RWPE1 (cell line): ENCODE measurements at places on chromosomes 13 and 19.
A peak's percentile ranks its signal among the peaks of the same experiment; 100 is the strongest.

DNA sequence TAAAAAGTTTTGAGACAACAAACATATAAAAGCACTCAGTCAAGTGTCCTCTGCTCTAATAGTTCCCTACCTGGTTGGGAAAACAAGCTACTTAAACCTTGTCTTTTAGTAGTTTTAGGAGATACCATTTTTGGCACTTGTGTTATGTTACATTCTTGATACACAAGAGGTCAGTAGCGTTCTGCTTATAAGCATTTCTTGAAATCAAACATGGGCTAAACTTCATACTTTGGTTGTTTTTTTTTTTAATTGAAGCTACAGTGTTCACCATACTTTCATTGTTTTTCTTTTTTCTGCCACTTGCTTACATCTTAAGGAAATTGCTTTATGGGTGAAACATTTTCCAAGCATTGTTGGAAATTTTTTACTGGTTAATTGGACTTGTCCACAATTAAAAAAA lies 12.9 kb downstream of the NHLRC3 start:
- DNase-seq = peak; percentile 12

GRCh38 chr13:27349458-27349857 lies 75.0 kb upstream of the GTF3A start:
- no peak for DNase-seq

DNA sequence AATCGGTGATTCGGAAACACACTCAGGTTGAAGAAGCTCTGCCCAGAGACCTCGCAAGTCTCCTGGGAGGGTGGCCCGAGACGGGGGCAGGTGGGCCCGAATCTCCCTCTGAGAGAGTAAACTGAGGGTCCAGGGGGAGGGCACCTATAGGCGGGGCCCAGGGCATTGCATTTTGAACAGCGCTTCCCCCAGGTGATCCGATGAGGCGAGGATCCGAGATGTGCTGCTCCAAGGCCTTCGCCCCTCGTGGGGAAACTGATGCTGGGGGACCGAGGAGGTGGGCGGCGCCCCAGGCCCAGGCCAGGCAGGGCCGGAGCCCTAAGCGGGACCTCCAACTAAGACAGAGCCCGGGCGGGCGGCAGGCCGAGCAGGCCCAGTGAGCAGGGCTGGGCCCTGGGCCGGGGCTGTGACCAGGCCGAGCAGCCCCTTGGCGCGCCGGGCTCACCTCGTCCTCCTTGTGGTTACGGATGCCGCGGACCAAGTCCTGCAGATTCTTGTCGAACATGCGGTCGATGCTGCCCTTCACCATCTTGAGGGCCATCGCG lies 500 bp downstream of the AP3D1 start:
- no peak for DNase-seq

DNA sequence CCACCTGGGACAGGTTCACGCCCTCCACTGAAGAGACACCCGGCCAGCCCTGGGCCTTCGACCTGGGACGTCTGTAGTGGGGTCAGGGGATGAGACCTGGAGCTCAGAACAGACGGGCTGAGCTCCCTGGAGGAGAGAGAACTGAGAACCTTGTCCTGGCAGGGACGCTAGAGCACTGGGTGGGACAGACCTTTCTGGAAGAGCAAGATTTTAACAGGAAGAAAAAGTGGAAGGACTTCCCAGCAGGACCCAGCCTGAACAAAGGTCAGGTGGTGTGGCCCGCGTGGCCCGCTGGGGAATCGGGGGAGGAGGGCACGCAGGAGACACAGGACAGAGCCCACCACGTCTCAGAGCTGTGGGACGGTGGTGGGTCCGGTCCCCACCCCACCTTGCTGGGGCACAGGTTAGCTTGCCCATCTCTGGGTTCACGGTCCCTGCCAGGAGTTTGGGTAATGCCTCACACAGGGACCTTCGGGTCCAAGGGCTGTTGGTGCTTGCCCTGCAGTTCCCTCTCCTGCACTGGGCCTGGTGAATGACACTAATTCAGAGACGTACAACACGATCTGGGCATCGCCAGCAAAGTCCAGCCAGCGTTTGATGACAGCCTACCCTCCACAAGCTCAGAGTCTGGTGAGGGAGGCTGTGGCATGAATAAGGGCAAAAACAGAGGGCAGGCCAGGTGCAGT lies 1.2 kb upstream of the EFNA2 start:
- DNase-seq = no peak

GRCh38 chr19:44010468-44010867 lies 7.7 kb downstream of the ZNF230 start:
- DNase-seq = no peak

GRCh38 chr19:19613506-19613905 lies 5.0 kb downstream of the PBX4 start:
- peak; percentile 79 for DNase-seq

- DNase-seq = no peak
Observed at GRCh38 chr19:39953915-39954314, 17.1 kb upstream of the PSMC4 start.

GRCh38 chr19:43809762-43810696 lies 7.8 kb upstream of the LYPD5 start:
- peak; percentile 35 for DNase-seq

GRCh38 chr19:8240274-8241229 lies 31.4 kb downstream of the CERS4 start:
- peak; percentile 95 for DNase-seq

- no peak for DNase-seq
Observed at GRCh38 chr19:20067943-20068342, 9.9 kb upstream of the ZNF90 start.

- no peak for DNase-seq
Observed at GRCh38 chr13:112679381-112679780, 10.5 kb upstream of the ATP11A start.

DNA sequence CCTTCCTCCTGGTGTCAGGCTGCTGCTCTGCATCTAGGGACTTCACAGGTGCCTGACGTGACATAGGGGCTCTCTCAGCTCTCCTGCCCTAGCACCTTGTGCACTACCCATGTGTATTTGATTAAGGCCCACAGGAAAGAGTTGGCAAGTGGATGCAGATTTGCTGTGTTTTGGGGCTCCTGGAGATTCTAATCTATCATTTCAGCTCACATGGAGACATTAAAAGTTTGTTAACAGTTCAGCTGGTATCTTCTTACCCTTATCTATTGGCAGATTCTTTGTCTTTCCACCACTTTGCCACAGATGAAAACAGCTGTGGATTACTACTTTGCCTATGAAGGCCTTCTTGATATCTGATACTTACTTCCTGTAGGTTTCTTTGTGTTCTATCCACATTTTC lies 41.9 kb downstream of the WASF3 start:
- no peak for DNase-seq

DNA sequence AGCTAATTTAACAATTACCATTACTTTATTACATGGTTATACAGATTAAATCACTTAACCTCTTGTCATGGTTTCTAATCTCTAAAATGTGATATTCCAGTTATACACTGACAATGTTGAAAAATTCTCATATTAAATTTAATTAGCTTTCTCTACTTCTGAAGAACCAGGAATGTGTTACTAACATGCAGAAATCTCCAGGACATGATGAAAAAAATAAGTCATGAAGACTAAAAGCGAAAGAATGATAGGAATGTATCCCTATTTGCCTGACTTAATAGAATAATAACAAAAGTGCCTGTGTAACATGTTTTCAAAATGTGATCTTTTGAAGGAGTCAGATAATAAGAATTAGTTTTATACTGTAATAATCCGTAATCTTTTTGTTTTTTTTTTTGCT lies 2823.7 kb upstream of the PCDH20 start:
- DNase-seq = peak; percentile 3

- DNase-seq = no peak
Observed at GRCh38 chr19:17379221-17379631, 2.1 kb upstream of the PLVAP start.

DNA sequence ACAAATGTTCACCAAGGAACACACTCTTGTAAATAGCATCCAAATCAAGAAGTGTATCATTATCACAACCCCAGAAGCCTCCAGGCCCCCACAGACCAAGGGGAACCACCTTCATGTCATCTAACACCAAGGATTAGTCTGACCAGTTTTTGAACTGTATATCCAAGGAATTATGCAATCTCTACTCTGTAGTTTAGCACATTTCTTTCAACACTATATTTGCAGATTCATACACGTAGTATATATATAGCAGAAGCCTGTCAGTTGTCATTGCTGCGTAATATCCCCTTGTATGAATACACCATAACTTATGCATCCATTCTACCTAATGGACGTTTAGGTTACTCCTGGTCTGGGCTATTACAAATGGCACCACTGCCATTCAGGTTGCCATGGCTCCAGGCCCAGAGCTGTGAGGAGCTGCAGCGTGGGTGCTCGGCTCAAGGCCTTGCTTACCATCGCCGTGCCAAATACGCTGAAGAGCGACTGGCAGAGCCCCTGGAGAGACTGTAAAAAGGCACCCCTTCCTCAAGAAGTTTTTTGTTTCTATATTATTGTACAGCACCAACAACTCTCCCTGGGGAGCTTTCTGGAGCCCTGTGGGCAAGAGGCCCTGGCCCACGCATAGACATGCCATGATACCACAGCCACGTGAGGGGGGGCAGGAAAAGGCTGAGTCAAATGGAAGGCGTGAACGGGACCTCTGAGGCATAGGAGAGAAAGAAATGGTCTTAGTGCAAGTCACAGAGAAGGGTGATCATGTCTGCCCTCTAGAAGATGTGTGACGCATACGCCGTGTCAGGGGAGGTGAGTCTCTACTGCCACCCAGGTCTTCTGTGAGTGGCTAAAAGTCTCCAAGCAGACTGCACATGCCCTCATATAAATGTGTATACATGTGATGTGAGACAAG lies 10.8 kb downstream of the LATS2 start:
- no peak for DNase-seq

GRCh38 chr13:76711550-76712182 lies 174.5 kb downstream of the KCTD12 start:
- DNase-seq = peak; percentile 72

DNA sequence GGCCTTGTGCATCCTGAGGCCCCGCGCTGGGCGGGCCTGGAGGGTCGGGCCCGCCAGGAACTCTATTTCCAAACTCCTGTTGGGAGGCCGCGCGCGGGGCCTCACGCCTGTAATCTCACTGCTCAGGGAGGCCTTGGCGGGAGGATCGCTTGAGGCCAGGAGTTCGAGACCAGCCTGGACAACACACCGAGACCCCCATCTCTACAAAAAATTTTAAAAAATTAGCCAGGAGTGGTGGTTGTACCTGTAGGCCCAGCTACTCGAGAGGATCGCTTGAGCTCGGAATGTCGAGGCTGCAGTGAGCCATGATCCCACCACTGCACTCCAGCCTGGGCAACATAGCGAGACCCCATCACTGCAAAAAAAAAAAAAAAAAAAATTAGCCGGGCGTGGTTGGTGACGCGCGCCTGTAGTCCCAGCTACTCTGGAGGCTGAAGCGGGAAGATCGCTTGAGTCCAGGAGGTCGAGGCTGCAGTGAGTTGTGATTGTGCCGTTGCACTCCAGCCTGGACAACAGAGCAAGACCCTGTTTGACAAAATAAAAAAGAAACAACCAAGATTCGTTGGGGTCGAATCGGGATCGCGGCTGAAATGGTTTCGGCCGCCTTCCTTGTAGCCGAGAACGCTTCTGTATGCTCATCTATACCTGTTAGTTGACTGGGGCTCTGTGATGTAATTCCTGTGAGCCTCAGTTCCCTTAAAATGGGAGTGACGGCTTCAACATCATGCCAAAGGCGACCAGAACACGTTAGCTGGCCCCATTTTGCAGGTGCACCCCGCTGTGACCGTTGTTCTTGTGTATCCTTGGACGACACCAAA lies 636 bp downstream of the SF3A2 start:
- no peak for DNase-seq

GRCh38 chr13:21338639-21339278 lies 120.3 kb downstream of the ZDHHC20 start:
- no peak for DNase-seq

- DNase-seq = no peak
Observed at GRCh38 chr13:42795666-42796065, 14.3 kb downstream of the FAM216B start.

DNA sequence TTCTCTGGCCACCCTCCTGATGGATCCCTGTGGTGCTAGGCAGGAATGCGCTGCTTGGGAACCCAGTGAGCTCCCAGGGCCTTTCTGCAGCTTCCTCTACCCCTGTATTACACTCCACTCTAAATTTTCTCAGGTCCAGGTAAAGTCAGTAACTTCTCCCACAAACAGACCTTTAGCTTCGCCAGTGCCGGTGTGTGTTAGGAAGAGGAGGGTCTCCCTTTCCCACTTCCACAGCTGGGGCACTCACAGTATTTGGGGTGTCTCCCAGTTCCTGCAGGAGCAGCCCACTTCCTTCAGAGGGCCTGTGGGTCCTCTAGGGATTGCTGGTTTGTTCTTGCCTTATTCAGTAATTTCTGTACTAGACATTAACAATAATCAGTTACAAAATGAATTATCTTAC lies 193.5 kb upstream of the PCDH17 start:
- DNase-seq = no peak

DNA sequence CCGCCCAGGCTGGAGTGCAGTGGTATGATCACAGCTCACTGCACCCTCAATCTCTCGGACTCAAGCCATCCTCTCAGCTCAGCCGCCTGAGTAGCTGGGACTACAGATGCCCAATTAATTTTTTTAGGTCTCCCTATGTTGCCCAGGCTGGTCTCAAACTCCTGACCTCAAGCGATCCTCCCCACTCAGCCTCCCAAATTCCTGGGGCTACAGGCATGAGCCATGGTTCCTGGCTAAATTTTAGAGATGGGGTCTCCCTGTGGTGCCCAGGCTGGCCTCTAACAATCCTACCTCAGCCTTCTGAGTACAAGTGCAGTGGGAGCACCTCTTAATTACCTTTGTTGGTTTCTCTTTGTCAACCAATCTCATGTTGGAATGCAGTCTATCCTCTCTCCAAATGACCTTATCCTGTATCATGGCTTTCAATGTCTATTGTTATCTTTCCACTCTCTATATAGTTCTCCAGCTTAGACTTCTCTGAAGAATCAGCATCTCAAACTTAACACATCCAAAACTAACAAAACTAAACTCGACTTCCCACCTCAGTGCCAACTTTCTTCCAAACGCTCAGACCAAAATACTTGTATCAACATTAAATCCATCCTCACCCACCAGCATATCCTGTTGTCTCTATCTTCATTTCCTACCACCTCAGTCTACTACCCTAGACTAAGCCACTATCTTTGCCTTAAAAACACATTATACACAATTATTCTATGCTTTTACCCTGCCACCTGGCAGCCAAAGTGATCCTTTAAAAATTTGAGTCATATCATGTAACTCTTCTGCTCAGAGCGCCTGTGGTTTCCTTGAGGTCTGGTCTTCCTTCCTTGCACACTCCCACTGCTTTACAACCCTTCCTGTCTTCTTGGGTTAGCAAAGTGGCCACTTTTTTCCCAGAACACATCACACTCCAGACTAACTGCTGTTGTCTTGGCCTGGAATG lies 6.7 kb downstream of the TPT1 start:
- no peak for DNase-seq

DNA sequence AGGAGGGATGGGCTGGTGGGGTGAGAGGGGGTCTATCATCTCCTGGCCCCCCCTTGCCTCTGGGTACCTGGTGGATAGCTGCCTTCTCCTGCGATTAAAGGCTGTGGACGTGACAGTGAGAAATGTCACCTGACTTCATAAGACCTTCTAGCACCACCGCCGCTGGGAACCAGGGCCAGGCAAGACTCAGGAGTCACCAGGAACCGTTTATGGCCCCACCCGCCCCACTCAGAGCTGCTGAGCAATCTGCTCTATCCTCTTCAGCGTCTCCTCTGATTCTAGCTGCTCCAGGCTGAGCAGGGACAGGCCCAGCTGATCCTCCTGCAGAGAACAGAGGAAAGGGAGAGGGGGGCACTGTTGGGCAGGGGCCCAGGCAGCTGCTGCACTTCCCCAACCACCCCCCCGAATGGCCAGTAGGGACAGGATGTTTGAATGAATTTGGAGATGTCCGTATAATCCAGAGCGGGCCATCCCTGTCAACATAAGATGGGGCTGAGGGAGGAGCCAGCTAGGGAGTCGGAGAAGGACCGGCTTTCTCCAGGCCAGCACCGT lies 10.9 kb downstream of the KLC3 start:
- DNase-seq = no peak
